ENCODE measurements at places on chromosomes 4 and X.

DNA sequence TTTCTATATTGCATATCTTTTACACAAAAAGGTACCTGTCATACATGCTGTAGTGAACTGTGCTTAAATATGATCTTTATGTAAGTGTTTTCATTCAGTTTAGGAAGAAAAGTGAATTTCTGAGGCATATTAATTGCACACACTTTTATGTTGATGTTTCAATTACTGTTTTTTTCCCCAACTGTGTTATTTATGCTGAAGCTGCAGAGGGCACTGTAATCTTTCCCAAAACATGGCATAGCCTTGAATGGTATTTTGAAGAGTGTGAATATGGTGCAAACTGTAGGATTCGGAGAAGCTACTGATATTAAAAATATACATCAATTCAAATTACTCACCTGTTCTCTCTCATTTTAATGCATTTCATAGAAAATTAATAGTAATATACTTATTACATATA, 6.0 kb upstream of the CENPE start:
- DNase-seq: no peak

DNA sequence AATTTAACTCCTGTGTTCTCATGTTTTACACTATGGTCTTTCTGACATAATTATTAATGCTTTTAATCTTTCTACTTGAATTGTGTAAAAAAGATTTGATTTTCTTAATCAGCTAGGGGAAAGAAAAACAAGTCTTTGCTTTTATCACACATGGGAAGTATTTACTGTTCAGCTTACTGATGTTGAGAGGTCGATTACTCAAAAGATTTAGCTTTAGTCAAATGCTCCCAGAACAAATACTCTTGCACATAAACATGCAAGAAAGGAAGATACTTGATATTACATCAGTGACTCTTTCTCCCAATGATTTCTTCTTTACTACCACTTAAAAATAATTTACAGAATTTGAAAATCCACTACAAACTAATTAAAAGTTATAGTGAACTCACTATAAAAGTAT, 198.3 kb upstream of the FAT4 start:
- DNase-seq: no peak

DNA sequence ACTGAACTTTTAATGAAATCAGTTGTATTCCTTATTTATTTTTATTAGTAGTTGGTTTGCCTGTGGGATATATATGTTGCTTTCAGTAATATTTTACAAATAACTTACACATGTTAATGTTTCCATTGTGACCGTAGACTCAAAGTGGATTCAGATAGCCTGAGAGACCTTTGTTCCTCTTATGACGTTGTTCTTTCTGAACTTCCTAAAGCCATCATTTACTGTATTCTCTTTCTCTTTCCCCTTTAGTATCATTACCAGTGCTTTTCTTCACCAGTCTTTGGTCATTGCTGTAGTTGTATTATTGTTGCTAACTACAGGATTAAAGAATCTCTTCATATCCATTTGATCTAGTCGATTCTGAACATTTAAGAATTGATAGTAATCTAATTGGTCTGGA, 4.3 kb downstream of the STIM2 start:
- no peak for DNase-seq

GRCh38 chr4:107615809-107616208, 104.2 kb downstream of the PAPSS1 start:
- no peak for DNase-seq

DNA sequence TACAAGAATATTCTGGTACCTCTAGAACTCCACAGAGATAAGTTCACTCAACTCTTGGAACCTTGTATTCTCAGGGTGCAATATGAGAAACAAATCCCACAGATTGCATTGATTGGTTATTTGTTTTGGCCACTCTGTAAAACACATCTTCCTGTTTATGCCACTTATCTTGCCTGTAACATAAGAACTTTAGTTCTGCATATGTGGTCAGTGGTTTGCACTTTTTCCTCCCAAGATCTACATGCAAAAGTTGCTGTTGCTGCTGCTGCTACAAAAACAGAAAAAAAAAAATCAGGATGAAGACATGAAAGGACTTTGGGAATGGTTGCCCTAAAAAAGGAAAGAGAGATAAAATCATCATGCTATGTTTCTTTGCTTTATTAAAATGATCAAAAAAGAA, 9.6 kb downstream of the ODAPH start:
- DNase-seq: no peak

DNA sequence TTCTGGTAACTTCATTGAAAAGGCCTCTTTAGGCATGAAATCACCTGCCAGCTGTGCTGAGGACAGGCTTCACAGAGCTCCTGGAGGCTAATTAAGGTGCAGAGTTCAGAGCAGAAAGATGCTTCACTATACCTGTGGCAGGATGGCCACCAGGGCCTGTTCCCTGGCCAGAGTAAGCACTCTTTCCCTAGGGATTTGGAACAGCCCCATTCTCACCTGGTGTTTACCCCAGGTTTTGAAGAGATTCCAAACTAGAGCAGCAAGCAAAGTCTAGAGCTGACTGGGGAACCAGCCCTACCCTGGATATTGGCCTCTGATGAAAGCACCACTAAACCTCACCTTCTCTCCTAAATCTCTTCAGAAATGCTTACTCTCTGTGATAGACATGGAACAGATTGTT, 148.8 kb downstream of the PDE5A start:
- DNase-seq: no peak

DNA sequence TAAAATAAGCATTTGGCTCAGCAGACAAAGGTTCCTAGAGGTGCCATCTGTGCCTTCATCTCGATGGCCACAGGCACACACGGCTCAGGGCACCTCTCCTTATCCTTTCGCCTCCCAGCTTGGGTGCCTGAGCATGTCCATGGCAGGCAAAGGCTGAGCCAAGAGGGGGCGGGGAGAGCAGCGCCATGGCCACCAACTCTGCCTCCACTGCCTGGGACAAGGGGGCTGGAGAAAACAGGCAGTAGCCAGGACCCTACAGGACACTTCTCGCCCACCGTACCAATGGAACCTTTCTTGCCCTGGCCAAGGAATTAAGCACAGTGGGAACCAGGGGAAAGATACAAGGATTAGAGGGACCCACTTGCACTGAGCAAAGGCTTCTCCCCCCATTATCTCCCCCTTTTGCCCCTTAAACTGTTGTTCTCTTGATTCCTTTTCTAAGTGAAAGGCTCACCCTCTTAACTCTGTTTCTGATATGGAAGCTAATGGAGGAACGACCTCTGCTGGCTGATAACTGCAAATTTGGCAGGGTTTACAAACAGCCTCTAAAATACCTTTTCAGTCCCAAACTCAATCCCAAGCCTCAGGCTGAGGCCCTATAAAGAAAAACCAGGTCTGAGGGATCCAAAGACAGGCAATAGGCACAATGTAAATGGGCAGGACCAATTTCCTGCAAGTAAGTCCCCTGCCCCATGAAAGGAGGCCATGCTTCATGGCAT, 335.2 kb downstream of the ADAM29 start:
- DNase-seq: no peak

- DNase-seq: no peak
These were observed 16.0 kb downstream of the MCF2 start for GRCh38 chrX:139691843-139692505.

GRCh38 chrX:38651625-38652601, 90.6 kb downstream of the TSPAN7 start:
- DNase-seq: no peak

DNA sequence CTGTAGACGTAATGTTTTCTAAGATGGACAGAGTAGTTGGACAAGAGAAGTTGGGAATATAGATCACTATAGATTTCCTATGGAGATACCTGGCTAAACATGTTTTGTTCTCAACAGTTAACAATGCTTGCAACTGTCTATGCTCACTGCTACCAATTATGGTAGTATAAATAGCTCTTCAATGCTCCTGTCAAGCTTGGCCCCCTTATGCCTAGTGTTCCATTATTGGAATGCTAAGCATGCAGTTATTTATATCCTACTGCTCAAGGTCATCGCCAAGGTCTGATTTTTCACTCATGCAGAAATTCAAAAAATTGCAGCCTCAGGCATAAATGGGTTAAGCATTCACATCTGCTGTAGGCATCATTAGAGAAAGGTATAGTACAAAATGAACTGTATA, 519.0 kb downstream of the IL15 start:
- DNase-seq: no peak

DNA sequence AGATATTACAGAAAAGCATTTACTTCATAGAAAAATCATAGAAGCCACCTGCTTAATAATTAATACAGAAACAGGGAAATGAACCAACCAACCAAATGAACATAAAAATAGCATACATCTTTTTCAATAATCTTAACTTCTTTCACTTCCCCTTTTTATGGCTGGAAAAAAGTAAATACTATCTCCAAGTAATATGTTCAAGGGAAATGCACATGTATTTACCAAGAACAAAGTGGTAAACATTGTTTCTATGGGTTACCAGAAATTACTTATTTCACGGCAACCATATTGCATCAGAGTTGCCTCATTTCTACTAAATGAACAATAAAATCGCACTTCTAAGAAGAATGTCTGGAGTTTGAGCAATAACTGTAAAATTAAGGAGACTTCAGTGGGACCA, 321.3 kb downstream of the TMA16 start:
- no peak for DNase-seq

GRCh38 chr4:2286904-2287593, 25.1 kb upstream of the MXD4 start:
- DNase-seq: no peak

- no peak for DNase-seq
These were observed 289.6 kb downstream of the CXXC4 start for GRCh38 chr4:104205116-104205515.
